ENCODE measurements at places on chromosomes 5 and 9.
A peak's percentile ranks its signal among the peaks of the same experiment; 100 is the strongest.

DNA sequence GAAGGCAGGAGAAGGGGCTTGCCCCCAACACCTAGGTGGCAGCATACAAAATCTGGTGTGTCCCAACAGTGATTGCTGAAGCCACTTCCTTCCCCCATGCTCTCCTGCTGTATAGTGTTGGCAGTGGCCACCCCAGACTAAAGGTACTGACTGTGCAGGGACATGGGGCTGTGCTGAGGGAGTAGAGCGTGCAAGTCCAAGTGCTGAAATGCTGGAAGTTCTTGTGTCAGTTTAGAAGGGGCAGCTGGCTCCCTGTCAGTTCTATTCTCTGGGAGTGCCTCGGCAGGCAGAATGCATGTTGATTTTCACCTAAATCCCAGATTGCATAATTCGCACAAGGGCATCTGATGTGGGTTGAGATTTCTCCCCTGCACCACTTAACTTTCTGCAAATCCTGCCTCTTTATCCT, 68.6 kb downstream of the GDNF start:
- DNase-seq, result no peak

DNA sequence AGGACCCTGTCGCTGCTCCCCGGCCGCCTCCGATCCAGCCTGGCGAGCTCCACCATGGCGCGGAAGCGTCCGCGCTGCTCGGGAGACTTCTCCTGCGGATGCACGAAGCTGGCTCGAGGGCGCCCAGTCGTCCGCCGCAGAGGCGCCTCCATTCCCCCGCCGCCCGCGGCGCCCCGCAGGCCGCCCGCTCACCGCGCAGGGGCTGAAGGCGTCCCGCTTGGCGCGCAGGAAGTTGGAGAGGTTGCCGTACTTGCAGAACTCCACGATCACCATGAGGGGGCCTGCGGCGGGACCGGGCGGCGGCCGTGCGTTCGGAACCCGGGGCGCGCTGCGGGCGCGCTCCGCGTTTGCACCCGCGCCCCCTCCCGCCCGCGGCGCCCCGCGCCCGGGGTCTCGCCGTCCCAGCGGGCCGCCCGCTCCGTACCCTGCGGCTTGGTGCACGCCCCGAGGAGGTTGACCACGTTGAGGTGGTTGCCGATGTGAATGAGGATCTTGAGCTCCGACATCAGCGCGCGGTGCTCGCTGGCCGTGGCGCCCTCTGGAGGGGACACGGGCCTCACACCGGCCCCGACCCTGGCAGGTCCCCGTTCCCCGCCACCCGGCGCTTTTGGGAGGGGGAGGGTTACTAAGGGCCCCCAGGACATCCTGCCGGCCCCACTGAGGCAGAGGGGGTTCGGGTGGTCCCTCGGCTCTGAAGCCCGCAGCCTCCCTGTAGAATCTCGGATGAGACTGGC, 27.7 kb upstream of the SCGB3A1 start:
- DNase-seq, result peak; percentile 5

DNA sequence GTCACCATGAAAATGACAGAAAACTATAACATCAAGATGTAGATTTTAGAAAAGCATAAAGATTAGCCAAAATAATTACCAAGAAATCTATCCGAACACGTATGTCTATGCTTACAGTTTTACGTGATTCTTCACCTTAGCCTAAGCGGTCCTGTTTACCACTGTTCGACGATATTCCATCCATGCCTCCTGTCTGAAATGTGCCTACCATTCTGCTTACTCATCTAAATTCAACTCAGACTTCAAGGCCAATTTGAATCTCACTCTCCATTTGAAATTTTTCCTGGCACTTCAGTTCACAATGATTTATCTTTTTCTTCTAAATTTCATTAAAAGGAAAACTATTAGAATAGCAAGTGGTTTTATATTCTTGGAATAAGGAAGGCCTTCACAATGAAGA, 15.4 kb downstream of the ZDHHC21 start:
- no peak for DNase-seq

DNA sequence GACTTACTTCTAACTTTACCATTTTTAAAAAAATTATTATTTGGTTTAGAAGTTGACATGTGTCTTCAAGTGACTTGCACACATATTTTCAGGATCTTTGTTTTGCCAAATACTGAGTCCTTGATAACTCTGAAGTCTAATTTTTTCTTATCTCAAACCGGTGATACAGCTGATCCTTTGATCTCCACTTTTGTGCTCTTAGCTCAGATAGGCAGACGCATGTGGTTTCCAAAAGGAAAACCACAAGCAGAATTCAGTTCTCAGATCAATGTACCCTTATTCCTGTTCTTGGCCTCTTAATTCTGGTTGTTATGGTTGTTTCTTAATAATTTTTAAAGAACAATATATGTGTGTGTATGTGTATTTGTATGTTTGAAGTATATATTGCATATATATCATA, 238.3 kb upstream of the EDIL3 start:
- no peak for DNase-seq

GRCh38 chr9:32782476-32783167, 718 bp upstream of the TMEM215 start:
- DNase-seq, result no peak

DNA sequence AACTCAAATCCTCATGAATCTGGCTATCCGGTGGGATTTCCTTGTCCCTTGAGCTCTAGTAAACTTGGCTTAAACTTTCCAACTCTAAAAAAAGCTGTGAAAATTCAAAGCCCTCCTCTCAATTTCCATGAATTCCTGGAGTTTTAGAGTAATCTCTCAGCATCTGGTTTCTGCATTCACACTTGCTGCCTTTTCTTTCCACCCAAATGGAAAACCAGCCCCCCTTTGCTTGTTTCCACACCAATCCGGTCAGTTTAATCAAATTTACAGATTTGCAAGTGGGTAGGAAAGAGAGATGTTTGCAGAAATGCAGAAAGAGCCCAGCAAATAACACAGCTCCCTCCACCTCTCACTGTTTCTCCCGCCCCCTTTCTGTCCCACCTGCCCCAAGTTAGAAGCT, 91.1 kb downstream of the ENC1 start:
- no peak for DNase-seq

GRCh38 chr9:115668521-115668920, 485.1 kb upstream of the PAPPA start:
- peak; percentile 90 for DNase-seq

DNA sequence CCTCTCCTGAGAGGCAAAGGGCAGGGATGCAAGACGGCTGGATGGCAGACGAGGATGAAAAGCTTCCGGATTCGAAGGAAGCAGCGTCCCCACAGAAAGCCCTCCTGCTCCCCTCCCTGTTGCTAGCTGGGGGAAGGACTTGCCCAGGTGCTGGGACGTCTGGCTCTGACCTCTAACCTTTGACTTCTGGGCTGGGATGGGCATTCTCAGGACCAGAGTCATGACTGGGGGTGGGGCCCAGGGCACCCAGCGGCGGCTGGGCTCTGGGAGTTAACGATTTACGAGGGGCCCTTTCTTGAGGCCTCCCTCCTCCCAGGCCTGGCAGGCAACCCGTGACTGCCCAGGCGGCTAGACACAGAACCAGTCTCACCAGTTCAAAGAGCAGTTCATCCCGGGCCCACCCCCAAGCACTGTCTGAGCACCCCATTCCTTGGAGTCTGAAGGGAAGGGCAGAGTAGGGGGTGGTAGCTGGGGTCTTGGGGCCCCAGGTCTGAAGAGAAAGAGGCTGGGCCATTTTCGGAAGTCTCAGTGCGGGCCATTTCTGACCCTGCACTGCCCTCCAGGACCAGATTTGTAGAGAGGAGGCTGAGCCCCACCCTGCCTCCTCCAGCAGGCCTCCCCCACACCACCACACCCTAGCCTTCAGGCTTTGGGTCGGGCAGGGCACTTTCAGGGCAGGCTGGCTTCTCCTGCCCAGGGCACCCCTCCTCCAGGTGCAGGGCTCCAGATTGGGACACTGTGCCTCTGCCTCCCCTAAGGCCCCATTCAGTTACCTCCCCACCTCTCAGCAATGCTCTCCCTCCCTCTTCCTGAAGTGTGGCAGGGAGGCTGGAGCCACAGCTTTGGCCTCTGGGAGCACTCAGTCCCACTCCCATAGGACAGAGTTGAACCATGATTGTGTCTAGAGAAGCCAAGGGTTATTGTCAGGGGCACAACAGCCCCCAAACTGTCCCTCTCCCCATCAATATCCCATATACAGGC, 5.0 kb upstream of the CXXC5 start:
- no peak for DNase-seq

DNA sequence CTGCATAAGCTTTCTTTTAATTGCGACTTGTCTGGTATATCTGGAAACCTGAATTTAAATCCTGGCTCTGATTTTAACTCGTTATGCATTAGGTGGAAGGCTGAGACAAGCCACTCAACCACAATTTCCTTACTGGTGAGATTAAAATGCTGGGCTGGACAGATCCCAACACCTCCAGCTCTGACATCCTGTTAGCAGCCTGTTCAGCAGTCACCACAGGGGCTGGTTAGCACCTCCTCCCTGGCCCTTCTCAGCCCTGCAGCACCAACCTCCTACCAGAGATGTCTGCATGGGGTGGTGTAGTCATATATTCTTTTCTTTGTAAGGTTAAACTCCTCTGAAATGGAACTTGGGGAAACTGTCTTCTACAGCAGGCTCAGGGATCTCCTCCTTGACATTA, 156.5 kb upstream of the NFIL3 start:
- peak; percentile 16 for DNase-seq

- DNase-seq, result no peak
These were observed 109.4 kb upstream of the TBCA start for GRCh38 chr5:77885519-77885918.

GRCh38 chr9:74275872-74276508, 221.1 kb upstream of the RORB start:
- no peak for DNase-seq

DNA sequence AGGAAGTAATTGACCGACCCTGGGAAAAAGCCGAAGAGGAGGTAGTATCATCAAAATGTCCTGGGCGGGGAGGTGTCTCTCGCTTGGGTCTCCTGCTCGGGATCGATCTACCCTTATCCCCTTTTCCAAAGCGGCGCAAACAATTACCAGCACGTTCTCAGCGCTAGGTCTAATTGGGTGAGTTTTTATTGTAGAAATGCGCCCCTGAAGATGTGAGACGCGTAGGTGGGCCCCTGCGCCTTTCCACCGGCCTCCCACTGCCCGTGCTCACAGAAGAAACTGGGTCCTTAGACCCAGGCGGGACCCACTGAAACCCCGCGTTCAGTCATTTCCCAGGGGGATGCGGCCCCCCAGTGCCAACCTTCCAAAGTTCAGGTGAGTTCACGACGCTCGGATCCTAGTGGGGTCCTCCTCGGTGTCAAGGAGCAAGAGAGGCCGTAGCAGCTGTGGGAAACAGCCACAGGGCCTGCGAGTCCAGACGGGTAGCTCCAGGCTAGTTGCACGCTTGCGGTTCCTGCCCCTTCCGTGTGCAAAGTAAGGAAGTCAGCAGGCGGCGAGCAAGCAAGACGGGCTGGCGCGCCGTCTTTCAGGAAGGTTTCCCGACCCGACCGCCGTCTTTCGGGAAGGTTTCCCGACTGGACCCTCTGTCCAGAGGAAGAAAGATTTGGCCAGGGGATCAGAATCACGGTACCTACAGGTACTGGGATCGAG, 1.5 kb downstream of the SMIM32 start:
- no peak for DNase-seq

- no peak for DNase-seq
These were observed 5.1 kb upstream of the ANXA2R start for GRCh38 chr5:43045236-43045635.

DNA sequence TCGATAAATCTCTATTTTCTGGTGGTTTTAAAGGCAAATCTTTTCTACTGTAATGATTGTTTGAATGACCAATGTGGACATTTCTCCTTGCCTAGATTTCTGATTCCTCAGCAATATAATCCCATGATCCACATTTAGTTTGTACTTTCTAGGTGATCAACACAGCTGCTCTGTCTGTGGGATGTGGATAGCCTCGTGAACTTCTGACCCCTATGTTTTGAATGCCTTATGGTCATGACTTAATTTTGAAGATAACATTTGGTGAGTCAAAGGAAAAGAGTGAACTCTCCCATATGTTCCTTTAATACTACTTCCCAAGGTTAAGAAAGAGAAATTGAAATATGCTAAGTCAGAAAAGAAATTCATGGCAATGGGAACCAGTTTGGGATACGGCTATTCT, 147.5 kb downstream of the CAVIN4 start:
- no peak for DNase-seq

DNA sequence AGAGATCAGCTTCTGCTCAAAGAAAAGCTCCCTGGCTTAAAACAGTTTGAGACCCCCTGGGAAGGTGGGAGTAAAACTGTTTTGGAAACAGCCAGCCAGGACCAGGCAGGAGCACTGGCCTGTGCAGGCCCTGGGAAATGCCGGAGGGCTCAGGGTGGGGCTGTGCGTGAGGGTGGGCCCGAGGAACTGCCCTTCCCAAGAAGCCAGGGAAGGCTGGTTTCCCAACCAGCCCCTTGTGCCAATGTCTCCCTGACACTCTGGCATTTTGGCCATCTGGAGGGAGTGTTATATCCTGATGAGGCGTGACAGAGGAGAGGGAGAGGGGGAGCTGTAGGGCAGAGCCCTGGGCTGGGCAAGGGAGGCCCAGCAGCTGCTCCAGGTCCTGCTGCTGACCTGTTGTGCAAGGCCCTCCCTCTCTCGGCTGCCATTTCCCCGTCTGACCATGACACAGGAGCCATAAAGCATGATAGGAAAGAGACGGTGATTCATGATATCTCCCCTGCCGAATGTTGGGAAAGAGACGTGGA, 16.1 kb downstream of the OLFML2A start:
- DNase-seq, result no peak

DNA sequence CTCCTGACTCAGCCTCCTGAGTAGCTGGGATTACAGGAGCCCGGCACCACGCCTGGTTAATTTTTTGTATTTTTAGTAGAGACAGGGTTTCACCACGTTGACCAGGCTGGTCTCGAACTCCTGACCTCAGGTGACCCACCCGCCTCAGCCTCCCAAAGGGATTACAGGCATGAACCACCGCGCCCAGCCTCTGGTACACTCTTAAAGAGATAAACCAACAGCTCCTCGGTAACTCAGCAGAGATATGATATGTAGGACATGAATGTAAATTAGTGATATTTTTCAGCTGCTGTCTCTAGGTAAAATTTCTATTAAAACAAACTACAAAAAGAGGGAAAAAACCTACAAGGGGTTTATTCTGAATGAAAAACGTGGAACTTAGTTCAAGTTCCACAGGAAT, 42.8 kb upstream of the HK3 start:
- no peak for DNase-seq

- no peak for DNase-seq
These were observed 21.3 kb downstream of the ABCA1 start for GRCh38 chr9:104906441-104907277.

GRCh38 chr9:1047591-1048230, 2.4 kb upstream of the DMRT2 start:
- DNase-seq, result no peak

DNA sequence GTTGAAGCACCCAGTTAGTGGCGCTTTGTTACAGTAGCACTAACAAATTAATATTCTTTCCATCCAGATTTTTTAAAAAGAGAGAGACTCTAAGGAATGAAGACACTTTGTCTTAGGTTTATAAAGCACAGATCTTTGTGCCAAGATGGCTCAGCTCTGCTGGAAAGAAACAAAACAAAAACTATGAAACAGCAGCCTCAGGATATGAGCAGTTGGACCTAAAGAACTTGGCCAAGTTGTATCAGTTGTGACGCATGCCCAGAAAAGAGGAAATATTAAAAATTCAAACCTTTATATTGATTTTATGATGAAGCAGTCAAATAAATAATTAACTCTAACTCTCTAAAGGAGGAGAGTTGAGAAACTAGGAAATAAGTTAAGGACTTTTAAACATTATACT, 427.2 kb downstream of the SPOCK1 start:
- DNase-seq, result no peak
